ENCODE measurements at places on chromosomes 3 and 15. TPM values are rescaled to one million over a fixed set of nuclear protein-coding genes. Genes with fewer than 3 reads are reported as not detected.

DNA sequence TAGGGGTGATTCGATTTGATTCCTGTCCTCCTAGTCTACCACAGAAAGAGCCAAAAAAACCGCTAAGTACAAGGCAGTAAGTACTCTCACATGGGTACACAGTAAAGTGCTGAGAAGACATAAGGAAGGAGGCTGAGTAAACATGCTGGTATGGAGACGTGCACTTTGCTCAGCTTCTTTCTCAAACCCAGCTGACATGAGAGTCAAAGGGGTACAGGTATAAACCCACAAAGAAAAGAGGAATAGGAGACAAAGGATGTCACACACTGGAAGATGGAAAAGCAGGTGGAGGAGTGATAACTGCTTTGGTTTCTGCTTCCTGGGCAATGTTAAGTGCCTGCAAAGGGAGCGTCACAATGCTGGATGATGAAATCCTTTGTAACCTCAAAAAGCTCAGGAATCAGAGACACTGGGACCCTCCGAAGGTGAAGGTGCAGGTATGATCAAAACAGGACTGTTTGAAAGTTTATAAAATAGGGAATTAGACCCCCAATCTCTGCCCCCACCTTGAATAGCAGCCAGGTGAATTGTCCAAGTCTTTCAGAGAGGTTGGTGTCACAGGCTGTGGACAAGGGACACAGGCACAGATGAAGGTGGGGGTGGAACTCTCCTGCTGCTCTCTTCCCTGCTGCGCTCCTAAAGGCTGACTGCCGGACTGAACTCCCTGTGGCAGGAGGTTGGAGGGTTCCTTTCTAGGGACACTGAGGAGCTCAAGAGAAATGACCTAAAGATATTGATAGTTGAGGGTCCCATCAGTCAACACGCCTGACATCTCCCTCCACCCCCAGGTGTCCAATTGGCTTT is 101.8 kb downstream of the RAB11A start:
- DNase-seq: no peak

DNA sequence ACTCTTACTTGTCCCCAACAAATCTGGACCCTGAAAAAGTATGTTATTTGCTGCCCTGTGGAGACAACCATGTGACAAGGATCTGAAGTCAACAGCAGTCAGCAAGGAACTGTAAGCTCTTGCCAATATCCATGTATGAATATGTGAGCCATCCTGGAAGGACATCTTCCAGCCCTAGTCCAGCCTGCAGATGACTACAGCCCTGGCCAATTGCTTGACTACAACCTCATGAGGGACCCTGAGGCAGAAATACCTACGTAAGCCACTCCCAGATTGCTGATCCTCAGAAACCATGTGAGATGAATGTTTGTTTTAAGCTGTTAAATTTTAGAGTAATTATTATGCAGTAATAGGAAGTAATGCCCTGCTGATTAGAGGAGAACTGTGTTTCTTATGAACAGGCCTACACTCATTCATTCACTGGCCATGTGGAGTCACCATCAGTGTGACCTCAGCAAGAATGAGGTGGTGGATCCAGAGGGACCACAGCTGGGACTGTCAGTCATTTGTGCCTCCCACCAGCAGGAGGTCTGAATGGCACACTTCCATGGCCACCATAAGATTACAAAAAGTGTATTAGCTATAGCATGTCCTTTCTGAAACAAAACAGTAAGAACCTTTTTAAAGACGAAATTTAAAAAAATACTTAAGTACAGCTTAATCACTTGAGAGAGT is 92.6 kb downstream of the TFDP2 start:
- no peak for DNase-seq

DNA sequence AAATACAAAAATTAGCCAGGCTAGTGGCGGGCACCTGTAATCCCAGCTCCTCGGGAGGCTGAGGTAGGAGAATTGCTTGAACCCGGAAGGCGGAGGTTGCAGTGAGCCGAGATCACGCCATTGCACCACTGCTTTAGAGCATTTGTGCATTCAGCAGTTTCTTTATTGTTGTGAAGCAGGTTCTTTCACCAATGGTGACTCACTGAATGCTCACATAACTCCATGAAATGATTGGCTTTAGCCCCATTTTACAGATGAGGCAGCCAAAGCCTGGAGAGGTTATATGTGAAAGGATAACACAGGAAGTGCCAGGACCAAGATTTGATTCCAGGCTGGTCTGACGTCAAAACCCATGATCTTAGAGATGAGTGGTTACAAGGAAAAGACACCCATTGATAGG is 195.2 kb downstream of the SLCO3A1 start:
- DNase-seq: no peak

DNA sequence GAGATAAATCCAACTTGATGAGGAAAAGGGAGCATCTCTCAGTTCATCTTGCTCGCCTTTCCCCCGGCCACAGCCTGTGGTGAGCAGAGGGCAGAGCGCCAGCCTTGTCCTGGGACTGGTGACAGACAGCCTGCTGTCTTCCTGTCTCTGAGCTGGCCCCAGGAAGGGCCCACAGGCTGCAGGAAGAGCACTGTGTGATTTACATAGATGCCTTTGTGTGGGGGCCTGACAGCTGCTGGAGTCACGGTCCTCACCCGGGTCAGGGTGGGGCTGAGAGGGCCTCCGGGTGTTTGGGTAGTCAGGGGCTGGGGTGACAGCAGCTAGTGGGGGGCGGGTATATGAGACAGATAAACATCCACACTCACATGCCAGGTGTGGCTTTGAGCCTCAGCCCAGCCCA is 29.3 kb downstream of the PLA2G4D start:
- no peak for DNase-seq

DNA sequence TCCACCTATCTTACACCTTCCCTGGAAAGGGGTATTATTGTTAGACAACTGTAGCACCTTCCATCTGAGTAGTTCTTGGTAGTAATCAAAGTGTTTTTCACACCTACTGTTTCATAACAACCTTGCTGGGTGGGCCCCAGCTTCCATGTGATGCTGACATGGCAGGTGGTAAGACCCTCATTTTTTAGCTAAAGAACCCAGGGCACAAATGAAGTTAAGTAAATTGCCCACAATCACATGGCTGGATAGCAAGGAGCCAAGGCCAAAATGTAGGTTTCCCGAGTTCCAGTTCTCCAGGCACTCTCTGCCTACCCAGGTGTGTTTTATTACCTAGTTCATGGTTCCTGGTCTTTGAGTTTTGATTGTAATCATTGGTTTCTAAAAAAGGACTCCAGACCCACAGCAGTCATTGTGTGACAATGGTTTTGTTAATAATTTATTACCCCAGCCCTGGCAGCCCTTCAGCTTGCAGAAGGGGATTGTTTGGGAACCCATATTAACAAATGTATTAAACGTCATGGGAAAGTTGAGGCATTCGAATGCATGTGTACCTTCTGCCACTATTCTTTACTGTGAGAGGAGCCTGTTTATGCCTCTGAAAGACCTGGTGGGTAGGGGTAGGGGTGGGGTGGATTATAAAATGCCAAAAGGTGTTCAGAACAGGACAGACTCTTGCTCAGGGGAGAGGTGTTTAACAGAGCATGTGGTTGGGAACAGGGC is 222.2 kb upstream of the BHLHE40 start:
- DNase-seq: peak; percentile 54

The ESYT3 gene
- total RNA-seq: 3.2 TPM
